ENCODE measurements at places on chromosomes 11 and 22. TPM values are rescaled to one million over a fixed set of nuclear protein-coding genes. Genes with fewer than 3 reads are reported as not detected.

DNA sequence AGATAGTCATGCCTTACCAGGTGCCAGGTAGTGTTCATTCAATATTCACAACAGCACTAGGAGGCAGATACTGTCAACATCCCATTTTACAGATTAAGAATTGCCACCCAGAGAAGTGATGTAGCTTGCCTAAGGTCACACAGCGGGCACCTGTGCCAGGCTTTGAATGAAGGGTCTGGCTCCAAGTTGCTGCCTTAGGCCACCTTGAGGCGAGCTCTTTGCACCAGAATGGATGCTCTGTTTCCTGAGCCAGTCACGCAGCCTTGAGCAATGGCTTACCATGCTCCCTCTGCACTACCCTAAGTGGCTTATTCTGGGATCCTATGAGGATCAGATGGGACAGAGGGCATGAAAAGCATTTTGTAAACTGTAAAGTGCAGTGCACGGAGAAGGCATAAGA, 25.1 kb upstream of the TIMP3 start:
- no peak for DNase-seq

DNA sequence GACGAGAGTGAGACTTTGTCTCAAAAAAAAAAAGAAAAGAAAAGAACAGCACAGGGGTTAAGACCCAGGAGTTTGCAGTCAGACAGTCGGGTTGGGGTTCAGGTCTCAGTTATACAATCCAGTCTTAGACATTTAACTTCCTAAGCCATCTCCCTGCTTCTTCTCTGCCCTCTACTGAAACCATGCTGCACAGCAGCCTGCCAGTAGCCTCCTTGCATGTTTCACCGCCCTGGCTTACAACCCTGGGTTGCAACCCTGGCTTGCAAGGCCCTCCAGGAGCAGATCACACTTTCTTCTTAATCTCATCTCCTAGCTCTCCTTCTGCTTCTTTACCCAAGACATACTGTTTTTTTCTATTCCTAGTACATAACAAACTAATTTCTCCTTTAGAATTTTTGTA, 5.9 kb upstream of the B3GAT3 start:
- DNase-seq = no peak

- no peak for DNase-seq
These were observed 576 bp upstream of the BLID start for GRCh38 chr11:122116591-122116990.

DNA sequence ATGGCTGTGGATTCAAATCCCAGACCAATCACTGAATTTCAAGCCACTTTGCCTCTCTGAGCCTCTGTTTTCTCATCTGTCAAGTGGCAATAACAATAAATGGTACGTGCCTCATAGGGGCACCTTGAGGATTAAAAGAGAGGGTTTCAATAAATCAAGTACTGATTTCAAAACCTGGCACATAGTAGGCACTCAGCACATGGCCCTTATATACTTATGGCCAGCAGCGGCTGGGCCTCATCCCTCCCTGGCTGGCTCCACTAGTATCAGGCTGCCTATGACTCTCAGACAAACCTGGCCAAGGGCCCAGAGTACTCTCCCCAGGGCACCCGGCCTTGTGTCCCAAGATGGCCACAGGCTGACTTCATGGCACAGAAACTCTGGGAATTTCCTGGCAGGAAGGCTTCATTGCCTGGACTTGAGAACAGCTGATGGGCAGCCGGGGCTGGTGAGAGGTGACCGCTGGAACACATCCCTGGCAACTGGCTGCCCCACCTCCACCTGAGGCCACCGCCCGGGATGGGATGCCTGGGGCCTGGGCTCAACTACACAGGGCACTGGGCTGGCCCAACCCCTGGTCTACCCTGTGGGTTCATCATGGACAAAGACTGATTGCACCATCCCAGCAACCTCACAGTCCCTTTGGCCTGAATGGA, 3.4 kb downstream of the FADS3 start:
- DNase-seq = no peak

GRCh38 chr11:13343067-13343466, 65.5 kb downstream of the BMAL1 start:
- no peak for DNase-seq

Gene GALNT18
- 0.93 TPM for total RNA-seq

DNA sequence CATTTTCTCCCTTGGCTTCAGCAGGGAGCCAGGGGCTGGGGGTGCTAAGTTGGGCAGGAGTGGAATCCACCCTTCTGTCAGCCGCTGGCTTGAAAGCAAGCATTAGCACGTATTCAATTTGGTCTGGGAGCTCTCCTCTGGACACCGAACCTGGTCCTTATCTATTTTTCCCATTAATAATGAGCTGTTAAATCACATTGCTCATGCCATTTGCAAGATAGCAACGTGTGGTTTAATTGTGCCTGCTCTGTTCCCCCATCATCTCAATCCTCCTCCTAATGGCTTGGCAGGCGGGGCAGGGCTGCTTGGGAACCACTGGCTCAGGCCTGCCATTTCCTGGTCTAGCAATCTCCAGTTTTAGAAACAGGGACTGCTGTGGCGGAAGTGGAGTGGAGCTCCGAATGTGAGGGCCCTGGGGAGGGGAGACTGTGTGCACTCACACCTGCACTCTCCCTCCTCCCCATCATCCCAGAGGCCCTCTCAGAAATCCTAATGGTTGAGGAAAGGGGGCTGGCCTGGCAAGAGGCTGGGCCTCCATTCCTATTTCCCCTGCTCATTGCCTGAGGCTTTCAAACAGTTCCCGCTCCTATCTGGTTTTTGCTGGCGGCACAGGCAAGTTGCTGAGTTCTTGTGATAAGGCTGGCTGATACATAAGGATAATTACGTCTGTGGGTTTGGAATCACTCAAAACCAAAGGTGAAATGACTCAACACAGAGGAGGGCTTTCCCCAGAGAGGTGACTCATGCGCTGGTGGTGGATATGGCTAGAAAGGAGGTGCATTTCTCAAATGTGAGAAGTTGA, 201.2 kb upstream of the E2F8 start:
- DNase-seq = peak; percentile 51

Gene TPBGL
- 0.28 TPM for total RNA-seq

GRCh38 chr22:20549232-20549841, 41.9 kb downstream of the MED15 start:
- DNase-seq = peak; percentile 67
